NCI-H748 treated with DMSO at 0.1 percent for 48 hours (cell line): ENCODE measurements at places on chromosomes 6 and 20.

GRCh38 chr6:8079126-8079525 lies 14.9 kb upstream of the BLOC1S5 start:
- DNase-seq, result no peak

DNA sequence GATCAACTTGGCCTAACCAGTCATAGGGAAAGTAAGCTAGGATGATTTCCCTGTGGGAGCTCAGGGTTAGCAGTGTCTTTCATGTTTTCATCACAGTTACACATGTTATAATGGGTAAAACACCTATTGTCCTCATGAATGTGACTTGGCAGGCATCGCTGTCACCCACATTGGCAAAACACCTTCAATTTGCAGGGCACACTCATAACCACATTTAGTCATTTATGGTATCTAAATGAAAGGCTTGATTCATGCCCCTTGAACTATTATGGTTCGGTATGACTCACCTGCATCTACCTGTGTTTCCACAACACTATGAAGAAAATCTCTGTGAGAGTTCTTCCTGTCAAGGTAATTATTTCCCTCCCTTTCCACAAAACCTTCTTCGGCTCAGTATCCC lies 49.2 kb downstream of the FRK start:
- peak; percentile 25 for DNase-seq

GRCh38 chr6:112253498-112253840 lies 898 bp downstream of the LAMA4 start:
- DNase-seq, result no peak

- DNase-seq, result peak; percentile 46
Measured at GRCh38 chr6:36839749-36840431, 646 bp upstream of the CPNE5 start.

DNA sequence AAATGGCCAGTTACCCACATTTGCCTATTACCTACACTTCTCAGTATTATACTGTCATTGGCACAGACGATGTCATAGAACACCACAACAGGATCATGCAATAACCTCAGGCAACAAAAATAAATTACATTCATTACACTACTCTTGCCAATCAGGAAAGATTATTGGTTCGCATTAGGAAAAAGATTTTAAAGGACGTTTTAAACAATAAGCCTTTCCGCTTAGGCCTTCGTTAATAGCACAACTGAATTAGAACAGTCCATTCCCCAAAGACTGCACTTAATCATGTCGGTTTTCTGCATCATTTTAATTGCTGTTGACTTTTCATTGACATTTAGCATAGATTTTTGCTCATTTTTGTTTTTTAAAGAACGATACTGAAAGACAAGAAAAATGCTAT lies 912 bp upstream of the SENP6 start:
- no peak for DNase-seq

DNA sequence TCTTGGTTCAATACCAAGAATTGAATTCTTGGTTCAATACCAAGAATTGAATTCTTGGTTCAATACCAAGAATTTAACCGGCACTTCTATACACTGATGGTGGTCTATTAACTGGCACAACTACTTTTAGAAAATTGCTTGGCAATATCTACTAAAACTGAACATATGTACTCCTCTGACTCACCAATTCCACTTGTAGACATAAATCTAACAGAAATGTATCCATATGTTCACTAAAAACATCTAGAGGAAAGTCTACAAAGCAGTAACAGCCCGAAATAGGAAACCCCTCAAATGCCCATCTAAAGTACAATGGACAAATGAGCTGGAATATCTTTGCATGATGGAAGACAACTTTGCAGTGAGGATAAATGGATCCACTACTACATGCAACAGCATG lies 71.9 kb downstream of the KIF16B start:
- no peak for DNase-seq

- peak; percentile 83 for DNase-seq
Measured at GRCh38 chr6:47235964-47236760, 73.5 kb downstream of the TNFRSF21 start.

DNA sequence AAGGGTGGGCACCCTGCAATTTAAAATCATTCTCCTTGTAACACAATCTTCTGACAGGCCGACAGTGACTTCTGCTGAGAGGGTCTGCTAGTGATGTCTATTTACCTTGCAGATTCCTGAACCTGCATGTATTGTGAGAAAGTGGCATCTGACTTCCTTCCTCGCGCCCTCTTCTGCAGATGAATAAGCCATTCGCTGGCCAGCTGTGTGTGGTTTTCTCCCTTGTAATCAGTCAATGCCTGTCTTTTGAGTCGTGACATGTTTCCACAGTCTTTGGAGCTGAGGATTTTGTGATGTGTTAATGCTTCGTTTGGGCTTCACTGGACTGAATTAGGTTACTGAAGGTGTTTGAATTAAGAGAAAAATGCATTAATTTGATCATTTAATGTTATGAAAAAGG lies 125.3 kb downstream of the GRM1 start:
- no peak for DNase-seq
